ENCODE measurements at places on chromosomes 13 and 19.

DNA sequence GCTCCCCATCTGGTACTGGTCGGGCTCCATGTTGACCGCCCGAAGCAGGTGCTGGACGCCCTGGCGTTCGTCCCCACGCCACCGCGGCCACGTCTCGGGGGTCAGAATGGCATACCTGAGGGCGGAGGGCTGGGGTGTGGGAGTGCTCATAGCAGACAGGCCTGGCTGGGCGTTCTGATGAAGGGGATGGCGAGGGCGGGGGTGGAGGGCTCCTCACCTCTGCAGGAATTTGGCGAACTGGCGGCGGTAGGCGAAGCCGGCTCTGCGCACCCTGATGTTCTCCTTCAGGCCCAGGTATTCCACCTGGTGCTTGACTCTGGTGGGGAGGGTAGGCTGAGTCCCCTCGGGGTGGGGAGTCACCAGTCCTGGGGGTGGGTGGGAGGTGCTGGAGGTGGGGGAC lies 22.3 kb upstream of the ZNF414 start:
- DNase-seq = no peak

DNA sequence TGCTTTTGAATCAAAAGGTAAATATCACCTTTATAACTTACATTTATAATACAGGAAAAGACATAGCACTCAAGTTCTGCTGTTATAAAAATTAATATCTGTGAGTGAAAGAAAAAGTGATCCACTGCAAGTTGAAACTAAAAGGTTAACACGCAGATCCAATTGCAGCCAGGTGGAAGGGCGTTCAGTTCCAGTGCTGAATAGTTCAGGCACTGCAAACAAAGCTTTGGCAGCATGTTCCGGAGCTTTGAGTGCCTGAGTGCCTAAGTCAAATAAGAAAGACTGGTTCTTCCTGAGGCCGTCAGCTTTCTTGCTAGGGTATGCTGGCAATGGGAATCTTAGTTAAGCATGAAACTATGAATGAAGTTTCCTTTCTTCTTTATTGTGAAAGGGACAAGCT lies 200.3 kb downstream of the LMO7 start:
- no peak for DNase-seq

GRCh38 chr13:76014406-76015318 lies 378.5 kb downstream of the LMO7 start:
- DNase-seq = no peak

DNA sequence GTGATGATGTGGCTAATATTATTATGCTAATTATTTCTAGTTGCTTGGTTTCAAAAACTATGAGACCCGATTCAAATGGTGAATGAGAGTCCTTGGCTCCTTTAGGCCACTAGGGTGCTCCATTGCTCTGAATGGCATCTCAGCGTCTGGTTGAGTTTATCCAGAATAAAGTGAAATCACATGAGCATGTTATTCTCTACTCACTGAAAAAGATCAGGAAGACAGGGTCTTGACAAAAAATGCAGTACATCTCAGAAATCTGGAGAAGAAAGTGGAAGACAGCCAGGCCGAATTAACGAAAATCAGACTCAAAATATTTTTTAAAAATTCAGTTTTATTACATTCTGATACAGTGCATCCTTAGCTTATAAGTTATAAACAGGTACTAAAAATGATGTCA lies 516.2 kb downstream of the MYO16 start:
- no peak for DNase-seq

DNA sequence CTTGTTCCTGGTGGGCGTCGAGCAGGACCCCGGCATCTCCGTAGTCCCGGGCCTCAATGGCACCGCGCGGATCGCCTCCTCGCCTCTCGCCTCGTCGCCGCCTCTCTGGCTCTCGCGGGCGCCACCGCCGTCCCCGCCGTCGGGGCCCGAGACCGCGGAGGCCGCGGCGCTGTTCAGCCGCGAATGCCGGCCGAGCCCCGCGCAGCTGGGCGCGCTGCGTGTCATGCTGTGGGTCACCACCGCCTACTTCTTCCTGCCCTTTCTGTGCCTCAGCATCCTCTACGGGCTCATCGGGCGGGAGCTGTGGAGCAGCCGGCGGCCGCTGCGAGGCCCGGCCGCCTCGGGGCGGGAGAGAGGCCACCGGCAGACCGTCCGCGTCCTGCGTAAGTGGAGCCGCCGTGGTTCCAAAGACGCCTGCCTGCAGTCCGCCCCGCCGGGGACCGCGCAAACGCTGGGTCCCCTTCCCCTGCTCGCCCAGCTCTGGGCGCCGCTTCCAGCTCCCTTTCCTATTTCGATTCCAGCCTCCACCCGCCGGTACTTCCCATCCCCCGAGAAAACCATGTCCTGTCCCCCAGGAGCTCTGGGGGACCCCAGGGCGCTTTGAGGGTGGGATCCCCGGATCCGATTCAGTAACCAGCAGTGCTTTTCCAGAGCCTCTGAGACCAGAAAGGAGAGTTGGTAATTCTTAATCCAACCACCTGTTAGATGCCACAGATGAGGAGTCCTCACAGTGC lies 885 bp downstream of the MLNR start:
- DNase-seq = no peak

- DNase-seq = no peak
Measured at GRCh38 chr19:11685676-11686650, 52.8 kb downstream of the ZNF823 start.

DNA sequence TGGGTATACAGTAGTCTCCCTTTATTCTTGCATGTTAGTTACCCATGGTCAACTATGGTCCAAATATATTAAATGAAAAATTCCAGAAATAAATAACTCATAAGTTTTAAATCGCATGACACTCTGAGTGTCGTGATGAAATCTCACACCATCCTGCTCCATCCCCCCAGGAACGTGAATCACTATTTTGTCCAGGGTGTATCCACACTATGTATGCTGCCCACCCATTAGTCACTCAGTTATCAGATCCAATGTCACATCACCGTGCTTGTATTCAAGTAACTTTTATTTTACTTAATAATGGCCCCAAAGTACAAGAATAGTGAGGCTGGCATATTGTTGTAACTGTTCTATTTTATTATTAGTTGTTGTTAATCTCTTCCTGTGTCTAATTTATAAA lies 115.8 kb upstream of the SERP2 start:
- DNase-seq = no peak

All from KG1 (cell line).